NCI-H1694 (cell line): ENCODE measurements at places on chromosomes 13 and 19.

- no peak for DNase-seq
These were observed 808 bp downstream of the SLITRK5 start for GRCh38 chr13:87671753-87672605.

GRCh38 chr13:97659602-97660001 is 225.6 kb downstream of the RAP2A start:
- no peak for DNase-seq

DNA sequence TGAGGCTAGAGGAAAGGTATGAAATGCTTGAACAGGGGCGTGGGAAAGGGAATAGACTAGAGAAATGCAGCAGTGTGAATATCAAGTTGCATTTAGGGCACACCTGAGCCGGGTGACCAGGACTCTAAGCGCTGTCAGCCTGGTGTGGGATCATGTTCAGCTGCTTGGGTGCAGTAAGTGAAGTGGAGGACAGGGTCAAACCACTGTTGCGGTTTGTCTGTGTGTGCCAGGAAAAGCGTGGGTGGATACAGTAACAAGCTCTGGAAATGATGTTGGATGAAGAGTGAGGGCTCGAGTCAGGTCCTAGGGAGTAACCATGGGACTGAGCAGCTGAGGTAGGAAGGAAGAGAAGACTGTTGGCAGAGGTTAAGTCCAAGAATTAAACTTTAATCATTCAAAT is 15.8 kb downstream of the DGKH start:
- no peak for DNase-seq

- no peak for DNase-seq
These were observed 27.9 kb downstream of the ENOX1 start for GRCh38 chr13:43758834-43759233.

DNA sequence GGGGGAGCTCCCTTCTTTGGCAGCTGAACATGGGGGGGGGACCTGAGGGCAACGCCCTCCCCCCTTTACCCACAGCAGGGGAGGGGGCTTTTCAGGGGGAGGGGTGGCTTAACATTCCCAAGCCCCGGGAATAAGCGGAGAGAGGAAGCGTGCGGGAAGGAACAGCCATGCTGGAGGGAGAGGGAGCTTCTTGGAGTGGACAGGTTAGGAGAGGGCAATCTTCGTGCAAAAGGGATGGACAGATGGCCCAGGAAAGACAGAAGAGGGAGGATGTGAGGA is 10.8 kb downstream of the C19orf81 start:
- DNase-seq, result no peak

DNA sequence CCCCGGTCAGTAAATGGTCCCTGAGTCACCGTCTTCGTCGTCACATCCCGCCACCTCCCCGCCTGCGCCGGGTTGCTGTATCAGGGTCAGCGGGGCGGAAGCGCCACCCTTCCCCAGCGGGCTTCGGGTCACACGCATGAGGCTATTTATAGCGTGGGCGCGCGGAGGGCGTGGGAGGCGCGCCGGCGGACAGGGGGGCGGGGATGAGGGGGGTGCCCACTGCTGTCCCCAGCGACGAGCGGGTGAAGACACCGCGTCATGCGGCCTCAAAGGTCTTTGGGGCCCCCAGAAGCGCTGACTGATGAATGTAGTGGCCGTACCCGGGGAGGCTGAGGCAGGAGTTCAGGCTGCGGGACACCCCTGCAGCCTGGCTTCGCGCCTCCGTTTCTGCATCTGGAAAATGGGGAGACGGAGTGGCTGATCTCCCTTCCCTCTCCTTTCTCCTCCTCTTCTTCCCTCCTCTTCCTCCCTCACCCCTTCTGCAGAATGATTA is 7.9 kb downstream of the UNC13A start:
- DNase-seq, result no peak

GRCh38 chr13:34748073-34748472 is 194.0 kb upstream of the NBEA start:
- DNase-seq, result no peak

- no peak for DNase-seq
These were observed 165.0 kb downstream of the LACC1 start for GRCh38 chr13:44044547-44045179.
